ENCODE measurements at places on chromosomes 13 and 19.

GRCh38 chr19:39481229-39481545 lies 549 bp downstream of the TIMM50 start:
- no peak for DNase-seq

GRCh38 chr13:90154311-90154960 lies 1193.1 kb upstream of the MIR17HG start:
- no peak for DNase-seq

GRCh38 chr19:7191946-7192691 lies 102.1 kb downstream of the INSR start:
- no peak for DNase-seq

- no peak for DNase-seq
Measured at GRCh38 chr13:103104340-103104739, 38.1 kb upstream of the SLC10A2 start.

DNA sequence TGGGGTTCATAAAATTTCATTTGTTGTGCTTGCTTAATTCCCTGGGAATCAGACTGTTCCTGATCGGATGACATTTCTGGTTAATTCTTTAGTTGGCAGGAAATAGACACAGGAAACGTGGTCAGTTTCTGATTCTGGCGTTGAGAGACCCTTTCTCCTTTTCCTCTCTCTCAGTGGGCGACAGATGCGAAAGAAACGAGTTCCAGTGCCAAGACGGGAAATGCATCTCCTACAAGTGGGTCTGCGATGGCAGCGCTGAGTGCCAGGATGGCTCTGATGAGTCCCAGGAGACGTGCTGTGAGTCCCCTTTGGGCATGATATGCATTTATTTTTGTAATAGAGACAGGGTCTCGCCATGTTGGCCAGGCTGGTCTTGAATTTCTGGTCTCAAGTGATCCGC lies 10.8 kb downstream of the LDLR start:
- no peak for DNase-seq

DNA sequence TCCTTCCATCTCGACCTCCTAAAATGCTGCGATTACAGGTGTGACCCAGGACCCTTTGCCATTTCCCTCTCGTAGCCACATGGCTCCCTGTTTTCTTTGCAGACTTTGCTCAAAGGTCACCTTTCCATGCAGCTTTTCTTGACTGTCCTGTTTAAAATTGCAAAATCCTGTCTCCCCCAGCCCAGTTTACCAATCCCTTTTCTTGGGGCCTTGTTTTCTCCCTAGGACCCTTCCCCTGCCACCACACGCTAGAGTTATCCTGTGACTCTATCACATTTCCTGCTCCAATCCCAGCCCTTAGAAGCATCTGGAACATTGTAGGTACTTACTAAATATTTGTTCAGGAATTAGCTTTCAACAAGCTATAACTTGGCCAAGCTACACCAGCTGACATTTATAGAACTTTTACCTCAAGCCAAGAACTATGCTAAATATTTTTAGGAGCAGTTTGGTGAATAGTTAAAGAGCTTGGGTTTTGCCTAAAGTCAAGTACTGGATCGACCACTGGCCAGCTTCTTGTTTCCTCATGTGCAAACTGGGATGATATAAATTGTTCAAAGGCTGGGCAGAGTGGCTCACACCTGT lies 9.1 kb upstream of the SERTAD3 start:
- DNase-seq = no peak

GRCh38 chr13:96998051-96998450 lies 3.8 kb upstream of the OXGR1 start:
- DNase-seq = no peak

DNA sequence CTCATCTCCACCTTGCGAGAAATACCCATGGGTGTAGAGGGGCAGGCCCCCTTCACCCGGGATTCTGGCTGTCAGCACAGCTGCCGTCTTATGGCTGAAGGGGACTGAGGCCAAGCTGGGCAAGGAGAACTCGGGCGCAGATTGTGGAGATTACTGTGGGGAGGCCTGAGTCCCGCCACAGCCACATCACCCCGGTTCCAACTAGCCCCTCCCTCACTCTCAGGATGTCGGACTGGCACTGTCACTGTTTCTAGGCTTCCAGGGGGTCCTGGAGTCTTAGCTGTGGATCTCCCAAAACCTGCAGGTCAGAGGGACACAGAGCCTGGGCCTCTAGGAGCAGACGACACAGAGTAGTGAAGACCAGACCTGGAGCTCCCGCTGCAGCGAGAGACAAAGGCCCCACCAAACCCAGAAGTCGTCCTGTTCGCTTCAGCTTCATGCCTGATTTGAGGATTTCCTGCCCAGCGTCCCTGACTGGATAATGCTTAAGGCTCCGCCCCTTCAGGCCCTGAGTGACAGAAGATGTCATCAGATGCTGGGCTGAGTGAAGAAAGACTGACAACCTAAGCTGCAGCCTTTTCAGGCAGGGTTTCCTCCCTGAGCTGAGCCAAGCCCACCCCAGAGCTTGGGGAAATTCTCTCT lies 55.8 kb downstream of the ZNF93 start:
- DNase-seq = no peak

GRCh38 chr13:77389625-77390000 lies 62.7 kb upstream of the MYCBP2 start:
- DNase-seq = no peak
